ENCODE measurements at places on chromosomes 4 and X. TPM values are rescaled to one million over a fixed set of nuclear protein-coding genes. Genes with fewer than 3 reads are reported as not detected.

DNA sequence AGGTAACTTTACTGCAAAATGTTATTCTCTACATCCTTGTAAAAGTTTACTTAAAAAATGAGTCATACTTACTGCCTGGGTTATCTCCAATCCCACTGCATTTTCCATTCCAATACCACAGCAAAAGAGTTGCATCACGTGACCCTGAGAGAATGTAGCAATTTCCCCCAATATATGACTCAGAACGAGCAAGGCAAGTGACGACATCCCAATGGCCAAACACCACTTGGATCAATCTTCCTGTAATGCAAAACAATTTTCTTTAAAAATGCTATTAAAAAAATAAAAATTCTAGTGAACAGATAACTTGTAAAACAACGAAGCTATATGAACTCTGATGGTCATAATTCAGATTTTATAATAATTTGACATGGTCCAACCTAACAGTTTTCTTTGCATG lies 224.3 kb downstream of the DCLK2 start:
- H3K4me1 ChIP-seq: no peaks in the 10 kb centered on the region
- no peak overlapping the region for H3K4me3 ChIP-seq
- no peak for DNase-seq
- H3K27ac ChIP-seq: no peak overlapping the region
- no peaks in the 10 kb centered on the region for H3K36me3 ChIP-seq
- H3K27me3 ChIP-seq: no peaks in the 10 kb centered on the region

DNA sequence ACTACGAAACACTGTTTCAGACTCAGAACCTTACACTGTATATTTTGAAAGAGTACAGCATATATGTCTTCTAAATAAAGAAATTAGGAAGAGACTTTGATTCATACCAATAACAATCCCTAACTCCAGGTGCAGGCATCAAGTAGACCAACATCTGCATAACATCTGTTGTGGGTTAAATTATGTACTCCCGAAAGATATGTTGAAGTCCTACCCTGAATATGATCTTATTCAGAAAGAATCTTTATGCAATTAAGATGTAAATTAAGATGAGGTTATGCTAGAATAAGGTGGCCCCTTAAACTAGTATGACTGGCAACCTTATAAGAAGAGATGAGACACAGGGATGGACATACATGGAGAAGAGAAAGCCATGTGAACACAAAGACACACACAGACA lies 117.9 kb downstream of the INPP4B start:
- H3K36me3 ChIP-seq: no peaks in the 10 kb centered on the region
- no peaks in the 10 kb centered on the region for H3K27me3 ChIP-seq
- no peak overlapping the region for H3K4me3 ChIP-seq

GRCh38 chrX:72676465-72676864 lies 37.6 kb downstream of the PHKA1 start:
- H3K4me1 ChIP-seq: no peaks in the 10 kb centered on the region
- H3K27me3 ChIP-seq: no peaks in the 10 kb centered on the region
- H3K4me3 ChIP-seq: no peak overlapping the region
- DNase-seq: no peak
- no peak overlapping the region for H3K27ac ChIP-seq

GRCh38 chrX:9135901-9136510 lies 102.1 kb upstream of the FAM9B start:
- H3K36me3 ChIP-seq: no peaks in the 10 kb centered on the region
- no peak for DNase-seq
- H3K27me3 ChIP-seq: no peaks in the 10 kb centered on the region
- H3K27ac ChIP-seq: no peak overlapping the region

GRCh38 chr4:86338989-86339388 lies 20.9 kb downstream of the MAPK10 start:
- H3K27ac ChIP-seq: no peak overlapping the region
- H3K36me3 ChIP-seq: no peaks in the 10 kb centered on the region
- H3K4me3 ChIP-seq: no peak overlapping the region

DNA sequence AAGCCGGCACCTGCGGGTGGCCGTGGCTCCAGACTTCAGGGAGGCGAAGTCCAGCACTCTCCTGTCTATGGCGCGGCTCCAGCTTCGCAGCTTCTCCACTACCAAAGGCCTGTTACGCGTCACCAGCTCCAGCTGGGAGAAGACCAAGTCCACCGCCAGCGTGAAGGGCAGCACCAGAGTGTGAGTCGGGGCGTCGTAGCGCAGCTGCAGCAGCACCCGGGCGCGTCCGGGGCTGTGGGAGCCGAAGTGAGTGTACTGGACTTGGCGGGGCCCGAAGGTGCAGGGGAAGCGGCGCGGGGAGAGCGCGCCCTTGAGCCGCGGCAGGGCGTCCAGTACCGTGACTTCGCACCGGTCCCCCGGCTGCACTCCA lies 444 bp downstream of the FREM3 start:
- no peaks in the 10 kb centered on the region for H3K36me3 ChIP-seq
- peak overlapping the region; percentile 27 for H3K4me3 ChIP-seq
- no peaks in the 10 kb centered on the region for H3K4me1 ChIP-seq
- no peak overlapping the region for H3K27ac ChIP-seq
- no peaks in the 10 kb centered on the region for H3K27me3 ChIP-seq
- DNase-seq: no peak

MAGEA1 gene
- not detected for total RNA-seq

PDZD4 gene
- total RNA-seq: 8.3 TPM

- no peak for DNase-seq
- H3K27me3 ChIP-seq: no peaks in the 10 kb centered on the region
- H3K27ac ChIP-seq: no peak overlapping the region
- H3K4me1 ChIP-seq: no peaks in the 10 kb centered on the region
- no peak overlapping the region for H3K4me3 ChIP-seq
These were observed 387.2 kb downstream of the PCDH7 start for GRCh38 chr4:31107362-31107761.

GRCh38 chrX:103183912-103184311 lies 31.0 kb upstream of the BEX4 start:
- no peaks in the 10 kb centered on the region for H3K4me1 ChIP-seq
- H3K27ac ChIP-seq: no peak overlapping the region
- H3K4me3 ChIP-seq: no peak overlapping the region
- no peak for DNase-seq
- H3K27me3 ChIP-seq: no peaks in the 10 kb centered on the region

GRCh38 chrX:33198561-33199279 lies 12.6 kb downstream of the DMD start:
- no peaks in the 10 kb centered on the region for H3K27me3 ChIP-seq
- H3K36me3 ChIP-seq: no peaks in the 10 kb centered on the region
- H3K4me3 ChIP-seq: no peak overlapping the region
- no peak for DNase-seq
- H3K27ac ChIP-seq: no peak overlapping the region

DNA sequence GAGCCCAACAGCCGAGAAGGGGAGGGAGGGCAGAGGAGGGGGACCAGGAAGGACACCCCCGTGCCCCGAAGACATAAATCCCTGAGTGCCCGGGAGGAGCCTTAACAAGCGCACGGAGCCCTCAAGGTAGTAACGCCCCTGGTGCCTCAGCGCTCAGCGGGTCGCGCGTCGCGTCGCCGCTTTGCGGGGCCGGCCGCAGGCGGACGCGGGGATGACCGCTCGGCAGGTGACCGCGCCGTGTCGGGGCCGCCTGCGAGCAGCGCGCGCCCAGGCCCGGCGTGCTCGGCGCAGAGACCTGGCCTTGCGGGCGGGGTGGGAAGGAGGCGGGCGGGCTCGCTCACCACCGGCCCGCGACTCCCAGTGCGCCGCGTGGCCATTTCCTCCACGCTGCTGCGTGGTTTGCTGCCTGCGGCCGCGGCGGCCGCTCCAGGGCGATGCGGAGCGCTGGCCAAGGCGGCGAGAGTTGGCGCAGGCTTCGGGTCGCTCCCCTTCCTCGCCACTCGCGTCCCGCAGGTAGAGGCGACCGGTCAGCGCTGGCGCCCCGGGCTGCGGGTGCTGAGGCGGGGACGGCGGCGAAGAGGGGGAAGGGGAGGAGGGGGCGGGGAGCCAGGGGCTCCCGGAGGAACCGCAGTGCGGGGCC lies 632 bp downstream of the CCSER1 start:
- peak overlapping the region; percentile 96 for H3K27ac ChIP-seq
- peak overlapping the region; percentile 94 for H3K4me3 ChIP-seq
- H3K4me1 ChIP-seq: no peaks in the 10 kb centered on the region
- DNase-seq: no peak

UGT2B17 gene
- total RNA-seq: 254 TPM

FGB gene
- total RNA-seq: not detected

SPATA18 gene
- total RNA-seq: 10.3 TPM

DNA sequence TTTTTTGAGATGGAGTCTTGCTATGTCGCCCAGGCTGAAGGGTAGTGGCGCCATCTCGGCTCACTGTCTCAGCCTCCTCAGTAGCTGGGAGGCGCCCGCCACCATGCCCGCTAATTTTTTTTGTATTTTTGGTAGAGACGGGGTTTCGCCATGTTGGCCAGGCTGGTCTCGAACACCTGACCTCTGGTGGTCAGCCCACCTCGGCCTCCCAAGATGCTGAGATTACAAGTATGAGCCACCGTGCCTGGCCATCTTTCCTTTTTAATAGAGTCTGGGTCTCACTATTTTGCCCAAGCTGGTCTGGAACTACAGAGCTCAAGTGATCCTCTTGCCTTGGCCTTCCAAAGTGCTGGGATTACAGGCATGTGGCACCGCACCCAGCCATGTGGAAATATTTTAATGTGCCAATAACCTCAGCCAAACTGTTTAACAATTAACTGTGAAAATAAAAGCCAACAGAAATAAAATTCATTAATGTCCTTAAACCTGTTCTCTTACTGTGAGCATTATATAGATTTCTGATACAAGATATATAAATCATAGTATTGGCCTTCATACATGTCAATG lies 16.3 kb downstream of the PDS5A start:
- DNase-seq: no peak
- no peak overlapping the region for H3K27ac ChIP-seq
- H3K27me3 ChIP-seq: no peaks in the 10 kb centered on the region
- H3K4me3 ChIP-seq: no peak overlapping the region
- no peaks in the 10 kb centered on the region for H3K4me1 ChIP-seq

GRCh38 chrX:150028692-150029091 lies 90.4 kb upstream of the EOLA2 start:
- no peaks in the 10 kb centered on the region for H3K27me3 ChIP-seq
- no peak overlapping the region for H3K4me3 ChIP-seq
- no peaks in the 10 kb centered on the region for H3K36me3 ChIP-seq
- no peak for DNase-seq

GRCh38 chr4:76568262-76568661 lies 133.2 kb downstream of the SHROOM3 start:
- no peaks in the 10 kb centered on the region for H3K27me3 ChIP-seq
- DNase-seq: no peak
- H3K27ac ChIP-seq: no peak overlapping the region
- H3K4me1 ChIP-seq: no peaks in the 10 kb centered on the region
- no peaks in the 10 kb centered on the region for H3K36me3 ChIP-seq
- H3K4me3 ChIP-seq: no peak overlapping the region

GRCh38 chr4:168784786-168785461 lies 225.1 kb downstream of the CBR4 start:
- peaks cover 11% of the 10 kb centered on the region for H3K4me1 ChIP-seq
- no peaks in the 10 kb centered on the region for H3K36me3 ChIP-seq
- DNase-seq: no peak
- H3K27me3 ChIP-seq: no peaks in the 10 kb centered on the region

DNA sequence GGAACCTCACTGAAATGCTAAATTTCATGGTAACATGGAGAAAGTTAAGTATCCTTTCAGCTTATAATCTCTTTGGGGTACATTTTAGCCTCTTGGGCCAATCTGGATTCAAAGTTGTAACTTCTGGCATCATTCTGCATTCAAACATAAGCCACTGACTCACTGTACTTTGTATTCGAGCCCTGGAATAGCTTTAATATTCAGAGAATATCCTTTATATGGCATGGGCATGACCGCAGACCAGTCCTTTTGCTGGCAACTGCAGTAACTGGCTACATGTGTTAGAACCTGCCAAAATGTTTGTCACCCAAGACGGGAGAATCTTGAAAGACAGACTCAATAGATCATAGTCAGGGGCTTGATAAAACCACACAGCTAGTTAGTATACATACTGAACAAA lies 3.3 kb downstream of the GASK1B start:
- no peak for DNase-seq
- H3K4me3 ChIP-seq: peak overlapping the region; percentile 26
- H3K36me3 ChIP-seq: no peaks in the 10 kb centered on the region
- H3K27ac ChIP-seq: no peak overlapping the region
- no peaks in the 10 kb centered on the region for H3K4me1 ChIP-seq
- H3K27me3 ChIP-seq: no peaks in the 10 kb centered on the region

GRCh38 chr4:145389550-145389949 lies 92.1 kb upstream of the SMAD1 start:
- no peaks in the 10 kb centered on the region for H3K27me3 ChIP-seq
- H3K4me1 ChIP-seq: no peaks in the 10 kb centered on the region
- no peak overlapping the region for H3K4me3 ChIP-seq
- no peak overlapping the region for H3K27ac ChIP-seq
- DNase-seq: no peak

DNA sequence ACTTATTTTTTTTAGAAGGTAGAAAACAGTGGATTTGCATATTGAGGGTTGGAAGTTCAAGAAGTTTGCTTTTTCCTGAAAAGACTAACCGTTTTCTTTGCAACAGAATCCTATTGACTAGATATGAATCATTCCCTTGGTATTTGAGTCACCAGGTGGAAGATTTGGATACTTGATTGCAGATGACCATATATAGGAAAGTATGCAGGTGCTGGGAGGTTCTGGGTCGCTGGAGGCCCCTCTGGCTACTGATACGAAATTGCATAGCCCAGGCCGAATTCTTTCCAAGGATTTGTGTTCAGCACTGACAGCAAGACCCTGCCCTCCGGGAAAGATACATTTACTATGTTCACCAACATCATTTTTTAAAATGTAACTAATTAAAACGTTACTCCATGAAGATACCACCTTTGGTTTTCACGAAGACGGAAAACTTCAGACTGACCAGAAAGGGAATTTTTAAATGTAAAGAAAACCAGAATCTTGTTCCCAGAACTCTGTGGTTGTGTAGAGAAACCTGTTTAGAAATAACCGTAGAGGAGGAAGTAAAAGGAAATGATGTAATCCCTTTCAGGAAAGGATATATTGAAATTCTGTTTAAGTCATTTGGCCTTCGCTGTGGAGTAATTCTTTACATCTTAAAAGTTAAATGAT lies 946 bp downstream of the ANXA3 start:
- no peaks in the 10 kb centered on the region for H3K36me3 ChIP-seq
- H3K4me1 ChIP-seq: no peaks in the 10 kb centered on the region
- DNase-seq: no peak
- H3K4me3 ChIP-seq: peak overlapping the region; percentile 71

LDB2 gene
- 43.7 TPM for total RNA-seq

RTL3 gene
- not detected for total RNA-seq

DNA sequence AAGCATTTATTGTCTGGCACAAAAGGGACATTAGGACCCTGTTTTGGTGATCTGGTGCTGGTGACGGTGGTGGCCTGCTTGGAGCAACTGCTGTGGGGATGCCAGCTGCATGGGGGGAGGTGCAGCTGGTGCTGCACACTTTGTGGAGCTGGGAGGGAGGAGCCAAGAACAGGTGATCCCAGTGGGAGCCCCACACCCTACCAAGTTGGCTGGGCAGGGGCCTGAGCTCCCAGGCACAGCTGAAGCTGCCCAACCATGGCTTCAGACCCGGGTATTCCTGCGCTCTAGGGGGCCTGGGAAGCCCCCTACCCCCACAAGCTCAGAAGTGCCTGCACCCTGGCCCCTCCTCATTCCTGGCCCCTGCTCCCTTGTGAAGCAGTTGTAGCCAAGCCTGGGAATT lies 1512.5 kb downstream of the TECRL start:
- no peaks in the 10 kb centered on the region for H3K27me3 ChIP-seq
- H3K36me3 ChIP-seq: no peaks in the 10 kb centered on the region
- H3K4me3 ChIP-seq: no peak overlapping the region
- no peaks in the 10 kb centered on the region for H3K4me1 ChIP-seq
- DNase-seq: no peak
- no peak overlapping the region for H3K27ac ChIP-seq

Measured in Peyer's patch (tissue), 4 donors.